ENCODE measurements at places on chromosomes 3 and 15.

DNA sequence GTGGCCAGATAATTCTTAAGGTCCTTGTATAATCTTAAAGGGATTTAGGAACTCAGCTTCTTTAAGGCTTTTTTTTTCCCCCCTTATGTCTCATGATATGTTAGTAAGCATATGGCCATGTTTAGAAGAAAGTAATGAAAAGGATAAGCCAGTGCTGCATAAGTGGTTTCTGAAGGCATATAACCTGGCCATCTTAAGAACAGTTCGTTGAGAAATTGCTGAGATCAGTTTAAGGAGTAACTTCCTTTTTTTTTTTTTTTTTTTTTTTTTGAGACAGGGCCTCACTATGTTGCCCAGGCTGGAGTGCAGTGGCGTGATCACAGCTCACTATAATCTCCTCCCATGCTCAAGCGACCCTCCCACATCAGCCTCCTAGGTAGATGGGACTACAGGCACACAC, 51.7 kb downstream of the UBE2E2 start:
- DNase-seq = no peak

DNA sequence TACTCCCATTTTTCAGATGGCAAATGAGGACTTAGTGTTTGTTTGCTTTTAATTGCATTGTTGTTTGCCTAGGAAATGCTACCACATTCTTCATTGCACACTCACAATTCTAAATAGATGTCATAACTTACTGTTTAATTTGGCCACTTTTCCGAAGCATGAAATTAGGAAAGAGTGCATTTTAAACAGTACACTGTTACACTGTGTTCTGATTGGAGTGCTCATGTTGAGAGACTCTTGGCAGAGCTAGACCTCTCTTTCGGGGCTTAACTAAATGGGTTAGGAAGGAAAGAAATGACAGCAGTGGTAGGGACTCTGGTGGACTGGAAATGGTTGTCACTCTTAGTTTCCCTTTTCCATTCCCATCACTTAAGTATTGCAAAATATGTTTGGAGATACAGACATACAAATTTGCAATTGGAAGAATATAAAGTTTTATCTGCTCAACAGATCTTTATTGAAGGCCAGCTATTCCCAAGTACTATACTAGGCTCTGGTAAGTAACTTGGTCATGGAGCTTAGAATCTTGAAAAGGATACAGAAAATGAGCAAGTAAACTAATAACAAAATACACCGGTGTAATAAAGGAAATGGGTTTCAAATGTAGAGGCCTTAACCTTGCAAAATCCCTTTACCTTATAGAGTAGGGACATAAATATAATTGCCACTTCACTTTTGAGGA, 90.2 kb downstream of the DCUN1D1 start:
- no peak for DNase-seq

DNA sequence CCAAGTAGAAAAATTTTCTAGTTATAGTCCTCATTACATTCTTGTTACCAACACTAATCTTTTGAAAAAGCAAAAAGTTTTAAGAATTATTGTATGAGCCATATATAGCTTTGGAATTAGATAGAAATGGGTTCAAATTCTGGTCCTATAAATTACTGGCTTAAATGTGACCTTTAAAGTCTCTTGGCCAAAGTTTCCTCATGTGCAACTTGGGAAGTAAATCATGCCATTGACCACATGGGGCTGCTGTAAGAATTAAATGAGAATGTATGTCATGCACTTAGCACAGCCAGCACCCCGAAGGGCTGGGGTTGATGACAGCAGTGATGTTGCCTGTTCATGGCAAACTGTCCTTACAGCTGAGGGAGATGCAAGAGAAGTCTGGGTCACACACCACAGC, 108.3 kb downstream of the TOP2B start:
- DNase-seq = no peak

DNA sequence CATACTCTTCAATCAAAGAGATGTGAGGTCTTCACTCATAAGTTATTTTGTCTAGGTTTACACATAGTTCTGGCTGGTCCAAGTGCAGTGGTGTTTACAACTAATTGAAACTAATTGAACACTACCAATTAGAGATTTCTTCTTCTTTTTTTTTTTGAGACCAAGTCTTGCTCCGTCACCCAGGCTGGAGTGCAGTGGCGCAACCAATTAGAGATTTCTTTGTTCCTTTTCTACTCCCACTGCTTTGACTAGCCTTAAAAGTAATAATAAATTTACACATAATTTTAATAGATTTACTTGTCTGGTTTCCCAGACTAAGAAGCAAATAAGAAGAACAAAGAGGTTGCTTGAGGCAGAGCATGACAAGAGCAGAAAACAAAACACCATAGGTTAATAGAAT, 6.7 kb upstream of the DENND6A start:
- DNase-seq = no peak

GRCh38 chr3:73481888-73482287, 142.9 kb downstream of the PDZRN3 start:
- no peak for DNase-seq

GRCh38 chr3:152203652-152204051, 65.1 kb upstream of the MBNL1 start:
- no peak for DNase-seq

GRCh38 chr3:196225086-196225485, 8.8 kb downstream of the SLC51A start:
- no peak for DNase-seq

DNA sequence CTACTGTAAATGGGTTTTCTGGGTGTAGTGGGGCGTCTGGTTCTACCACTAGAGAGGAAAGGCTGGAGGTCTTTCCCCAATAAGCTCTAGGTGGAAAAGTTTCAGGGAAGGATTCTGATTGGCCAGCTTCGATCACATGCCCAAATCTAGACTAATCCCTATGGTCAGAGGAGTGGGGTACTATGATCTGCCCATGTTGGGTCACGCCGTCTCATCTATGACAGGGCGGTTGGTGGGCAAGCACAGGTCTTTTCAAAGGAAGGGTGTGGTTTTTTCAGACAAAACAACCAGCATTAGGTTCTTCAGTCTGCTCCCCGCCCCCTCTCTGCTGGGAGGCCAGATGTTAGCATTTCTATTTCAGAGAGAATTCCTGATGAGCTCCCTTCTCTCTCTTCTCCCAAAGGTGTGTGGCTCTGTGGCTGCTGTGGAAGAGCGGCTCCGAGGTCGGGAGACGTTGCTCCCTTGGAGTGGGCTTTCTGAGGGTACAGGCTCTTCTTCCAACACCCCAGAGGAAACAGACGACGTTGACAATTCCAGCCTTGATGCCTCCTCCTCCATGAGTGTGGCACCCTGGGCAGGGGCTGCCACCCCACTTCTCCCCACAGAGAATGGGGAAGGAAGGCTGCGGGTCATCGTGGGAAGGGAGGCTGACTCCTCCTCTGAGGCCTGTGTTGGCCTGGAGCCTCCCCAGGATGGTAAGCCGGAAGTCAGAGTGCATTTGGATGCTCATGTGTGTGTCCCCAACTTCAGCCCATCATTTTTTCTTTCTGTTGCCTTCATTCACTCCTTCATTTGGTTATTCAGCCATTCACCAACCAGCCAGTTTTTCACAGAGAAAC, 9.7 kb upstream of the TATDN2 start:
- DNase-seq = no peak

GRCh38 chr15:60740787-60741354, 261.9 kb upstream of the ICE2 start:
- DNase-seq = no peak

DNA sequence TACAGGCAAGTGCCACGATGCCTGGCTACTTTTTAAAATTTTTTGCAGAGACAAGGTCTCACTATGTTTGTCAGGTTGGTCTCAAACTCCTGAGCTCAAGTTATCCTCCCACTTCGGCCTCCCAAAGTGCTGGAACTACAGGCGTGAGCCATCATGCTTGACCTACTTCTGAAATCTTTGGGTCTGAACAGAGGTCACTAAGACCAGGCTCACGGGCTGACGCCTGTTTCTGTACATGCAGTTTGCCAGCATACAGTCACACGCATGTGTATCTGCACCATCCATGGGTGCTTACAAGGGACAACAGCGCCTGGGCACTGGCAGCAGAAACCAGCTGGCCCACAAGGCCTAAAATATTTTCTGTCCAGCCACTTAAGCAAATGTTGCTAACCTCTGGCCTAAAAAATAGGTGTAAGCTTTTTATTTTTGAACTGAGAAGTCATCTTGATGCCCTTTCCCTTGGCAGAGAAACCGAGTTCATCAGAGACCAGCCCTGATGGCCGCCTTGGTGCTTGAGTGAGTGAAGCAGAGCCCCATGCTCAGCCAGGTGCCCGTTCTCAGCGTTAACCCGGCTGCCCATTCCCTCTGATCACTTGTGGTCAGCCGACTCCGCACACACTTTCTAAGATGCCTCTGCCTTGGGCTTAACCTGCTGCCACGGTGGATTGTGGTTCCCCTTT, 425.2 kb downstream of the OCA2 start:
- no peak for DNase-seq

DNA sequence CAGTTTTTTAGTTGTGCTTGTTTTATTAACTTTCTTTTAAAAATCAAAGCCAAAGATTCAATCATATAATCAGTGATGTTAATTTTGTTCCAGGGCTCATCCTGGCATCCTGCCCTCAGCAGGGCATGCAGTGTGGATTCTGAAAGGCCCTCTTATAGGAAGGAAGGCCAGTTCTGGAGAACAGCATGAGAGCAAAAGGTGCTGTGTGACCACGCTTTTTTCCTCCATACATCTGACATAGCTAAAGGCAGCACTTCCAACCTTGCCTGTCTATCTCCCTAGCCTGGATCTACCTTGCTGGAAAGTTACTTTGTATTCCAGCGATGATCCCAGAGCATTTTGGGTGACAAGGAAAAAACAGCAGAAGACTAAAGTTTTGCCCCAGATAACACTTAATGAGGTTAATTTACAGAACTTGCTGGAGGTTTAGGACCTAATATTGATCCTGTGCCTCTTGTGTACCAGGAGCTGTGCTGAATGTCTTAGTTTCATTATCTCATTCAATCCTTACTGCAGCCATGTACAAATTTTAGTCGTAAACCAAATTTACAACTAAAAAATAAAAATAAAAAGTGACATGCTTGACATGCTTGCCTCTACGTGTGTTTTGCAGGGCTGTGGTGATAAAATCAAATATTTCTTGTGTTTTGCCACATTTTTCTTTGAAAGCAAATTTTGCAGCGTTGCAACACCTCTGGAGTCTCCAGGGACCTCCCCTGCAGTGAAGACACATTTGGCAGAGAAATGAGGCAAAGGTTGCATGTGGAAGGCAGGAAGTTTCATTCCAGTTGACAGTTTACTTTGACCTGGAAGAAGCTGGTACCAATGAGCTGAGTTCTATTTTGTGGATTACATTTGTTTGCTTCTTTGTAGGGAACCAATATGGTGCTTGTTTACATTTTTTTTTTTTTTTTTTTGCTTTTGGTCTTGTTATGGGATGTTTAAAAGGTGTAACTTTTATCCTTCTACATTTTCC, 13.2 kb downstream of the IL1RAP start:
- DNase-seq = no peak

GRCh38 chr15:82881747-82882146, 70.8 kb downstream of the HOMER2 start:
- DNase-seq = no peak

GRCh38 chr3:62724503-62724902, 150.7 kb downstream of the CADPS start:
- DNase-seq = no peak

DNA sequence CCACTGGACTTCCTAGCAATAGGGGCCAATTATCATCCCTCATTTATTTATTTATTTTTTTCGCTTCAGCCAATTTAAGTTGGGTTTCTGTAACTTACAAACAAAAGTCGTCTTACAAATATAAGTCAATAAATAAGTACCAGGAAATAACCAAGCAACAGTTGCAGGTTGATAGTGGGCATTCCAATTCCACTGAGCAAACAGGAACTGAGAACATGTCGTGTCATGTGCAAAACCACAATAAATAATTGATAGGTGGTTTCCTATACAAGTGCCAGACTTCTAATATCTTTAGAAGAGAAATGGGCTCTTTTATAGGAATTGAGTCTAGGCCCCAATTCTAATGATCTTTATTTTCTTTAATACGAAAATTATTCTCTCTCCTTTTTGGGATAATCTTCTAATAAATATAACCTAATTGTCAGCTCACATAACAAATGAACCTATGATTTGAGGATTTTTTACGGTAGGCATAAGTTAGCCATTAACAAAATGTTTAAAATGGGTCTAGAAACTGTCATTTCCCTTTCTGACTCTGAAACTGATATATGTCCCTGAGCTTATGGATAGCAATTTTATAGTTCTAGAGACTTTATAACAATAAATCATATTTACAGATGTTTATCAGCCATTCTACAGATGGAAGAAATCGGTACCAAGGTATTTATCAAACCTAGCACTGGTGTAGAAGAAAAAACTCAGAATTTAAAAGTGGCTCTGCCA, 571.8 kb downstream of the FOXP1 start:
- no peak for DNase-seq

DNA sequence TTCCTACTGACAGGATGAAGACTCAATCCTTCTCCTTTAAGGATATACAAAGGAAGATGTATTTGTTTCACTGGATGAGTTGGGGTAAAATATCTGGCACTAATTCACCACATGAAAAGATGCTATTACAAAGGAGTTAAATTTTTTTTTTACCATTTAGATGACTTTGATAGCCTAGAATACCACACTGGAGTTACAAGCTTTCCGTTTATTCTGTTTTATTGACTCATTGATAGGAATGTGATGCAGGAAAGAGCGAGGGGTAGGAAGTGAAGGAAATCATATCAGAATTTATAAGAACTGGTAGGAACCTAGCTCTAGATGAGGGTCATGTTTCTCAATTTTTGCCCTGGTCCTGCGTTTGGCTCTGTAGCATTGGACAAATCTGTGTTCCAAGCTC, 427.2 kb downstream of the GRM7 start:
- no peak for DNase-seq

DNA sequence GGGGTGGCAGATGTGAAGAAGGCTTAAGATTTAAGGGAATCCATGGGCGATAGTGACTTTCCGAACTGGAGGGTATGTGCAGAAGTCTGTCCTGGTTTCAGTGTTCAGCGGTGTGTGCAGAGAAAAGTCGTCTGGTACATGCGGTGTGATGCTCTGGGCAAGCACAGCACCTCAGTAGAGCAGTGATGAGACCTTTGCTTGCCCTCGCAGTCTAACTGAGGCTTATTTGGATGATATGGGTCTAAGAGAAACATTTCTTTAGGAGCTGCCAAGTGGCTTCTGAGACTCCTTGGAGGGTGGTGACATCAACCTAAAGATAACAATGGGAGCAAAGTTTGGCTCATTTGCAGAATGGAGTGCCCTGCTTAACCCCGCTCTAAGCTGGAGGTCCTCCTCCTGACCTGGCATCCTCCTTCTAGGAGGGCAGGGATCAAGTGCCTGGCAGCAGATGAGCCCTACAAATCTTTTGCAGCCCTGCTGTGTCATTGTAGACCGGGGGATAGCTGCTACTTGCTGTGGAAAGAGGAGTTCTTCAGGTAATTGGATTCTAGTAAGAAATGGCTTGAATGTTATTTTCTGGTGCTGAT, 228.1 kb upstream of the AZI2 start:
- DNase-seq = no peak

GRCh38 chr3:171480526-171480925, 20.3 kb upstream of the TNIK start:
- no peak for DNase-seq

- no peak for DNase-seq
Observed at GRCh38 chr3:16768956-16769355, 115.8 kb upstream of the PLCL2 start.

- DNase-seq = no peak
Observed at GRCh38 chr15:74424901-74425528, 8.7 kb downstream of the SEMA7A start.
